ENCODE measurements at places on chromosomes 2 and 18. TPM values are rescaled to one million over a fixed set of nuclear protein-coding genes. Genes with fewer than 3 reads are reported as not detected.

DNA sequence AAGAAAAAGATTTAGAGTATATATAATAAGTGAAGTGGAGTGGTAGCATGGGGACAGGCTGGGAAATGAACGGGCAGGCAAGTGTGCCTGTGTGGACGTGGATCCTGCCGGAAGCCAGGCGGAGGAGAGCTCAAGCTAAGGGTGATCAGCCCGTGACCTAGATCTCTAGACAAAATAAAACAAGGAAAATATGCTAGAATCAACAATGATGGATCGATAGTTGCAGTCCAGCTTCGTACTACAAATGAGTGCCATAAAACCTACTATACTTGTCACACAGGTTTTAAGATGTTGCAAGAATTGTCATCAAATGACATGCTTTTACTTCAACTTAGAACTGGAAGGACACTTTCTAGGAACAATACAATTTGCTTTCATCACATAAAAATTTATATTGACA is 8.5 kb downstream of the EIF2AK2 start:
- H3K27ac ChIP-seq, result no peak overlapping the region
- H3K4me3 ChIP-seq, result no peak overlapping the region
- no peaks in the 10 kb centered on the region for H3K4me1 ChIP-seq
- ATAC-seq, result no peak

GRCh38 chr2:98383166-98383565 is 36.9 kb downstream of the CNGA3 start:
- ATAC-seq, result no peak
- no peak overlapping the region for H3K27ac ChIP-seq
- no peaks in the 10 kb centered on the region for H3K27me3 ChIP-seq
- no peak overlapping the region for H3K4me3 ChIP-seq

The UGT1A1 gene
- total RNA-seq, result not detected

DNA sequence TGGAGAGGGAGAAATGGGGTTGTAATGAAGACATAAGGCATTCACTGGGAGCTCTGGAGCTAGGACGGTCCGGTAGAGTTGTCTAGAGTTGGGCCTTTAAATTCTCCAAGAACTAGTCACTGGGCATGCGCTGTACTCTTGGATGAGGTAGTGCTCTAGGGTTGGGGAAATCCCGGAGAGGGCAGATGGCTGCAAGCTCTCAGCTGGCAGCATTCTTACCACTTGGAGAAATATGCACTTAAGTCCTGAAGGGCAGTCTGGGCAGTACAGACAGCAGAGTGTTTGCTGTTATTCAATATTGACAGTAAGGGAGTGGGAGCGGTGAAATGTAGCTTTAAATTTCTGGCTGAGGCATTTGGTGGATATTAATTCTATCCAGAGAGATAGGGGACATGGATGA is 214.6 kb downstream of the RDH14 start:
- no peak overlapping the region for H3K4me3 ChIP-seq
- H3K27me3 ChIP-seq, result no peaks in the 10 kb centered on the region
- H3K36me3 ChIP-seq, result no peaks in the 10 kb centered on the region
- H3K27ac ChIP-seq, result no peak overlapping the region
- H3K4me1 ChIP-seq, result no peaks in the 10 kb centered on the region

DNA sequence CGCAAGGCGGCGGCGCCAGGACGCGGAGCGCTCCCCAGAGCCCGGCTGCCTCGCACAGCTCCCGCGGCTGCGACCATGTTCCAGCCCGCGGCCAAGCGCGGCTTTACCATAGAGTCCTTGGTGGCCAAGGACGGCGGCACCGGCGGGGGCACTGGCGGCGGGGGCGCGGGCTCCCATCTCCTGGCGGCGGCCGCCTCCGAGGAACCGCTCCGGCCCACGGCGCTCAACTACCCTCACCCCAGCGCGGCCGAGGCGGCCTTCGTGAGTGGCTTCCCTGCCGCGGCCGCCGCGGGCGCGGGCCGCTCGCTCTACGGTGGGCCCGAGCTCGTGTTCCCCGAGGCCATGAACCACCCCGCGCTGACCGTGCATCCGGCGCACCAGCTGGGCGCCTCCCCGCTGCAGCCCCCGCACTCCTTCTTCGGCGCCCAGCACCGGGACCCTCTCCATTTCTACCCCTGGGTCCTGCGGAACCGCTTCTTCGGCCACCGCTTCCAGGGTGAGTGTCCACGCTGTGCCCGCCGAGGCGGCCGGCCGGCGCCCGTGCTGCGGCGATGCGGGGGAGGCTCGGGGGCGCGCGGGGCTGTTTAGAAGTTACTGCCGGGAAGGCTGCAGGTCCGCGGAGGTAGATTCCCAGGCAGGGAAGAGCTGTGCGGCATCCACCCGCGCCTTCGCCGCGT is 696 bp downstream of the EMX1 start:
- H3K4me3 ChIP-seq, result no peak overlapping the region
- peaks cover 51% of the 10 kb centered on the region for H3K4me1 ChIP-seq
- peaks cover 100% of the 10 kb centered on the region for H3K27me3 ChIP-seq
- no peak overlapping the region for H3K27ac ChIP-seq
- H3K36me3 ChIP-seq, result no peaks in the 10 kb centered on the region
- peak; percentile 7 for ATAC-seq

DNA sequence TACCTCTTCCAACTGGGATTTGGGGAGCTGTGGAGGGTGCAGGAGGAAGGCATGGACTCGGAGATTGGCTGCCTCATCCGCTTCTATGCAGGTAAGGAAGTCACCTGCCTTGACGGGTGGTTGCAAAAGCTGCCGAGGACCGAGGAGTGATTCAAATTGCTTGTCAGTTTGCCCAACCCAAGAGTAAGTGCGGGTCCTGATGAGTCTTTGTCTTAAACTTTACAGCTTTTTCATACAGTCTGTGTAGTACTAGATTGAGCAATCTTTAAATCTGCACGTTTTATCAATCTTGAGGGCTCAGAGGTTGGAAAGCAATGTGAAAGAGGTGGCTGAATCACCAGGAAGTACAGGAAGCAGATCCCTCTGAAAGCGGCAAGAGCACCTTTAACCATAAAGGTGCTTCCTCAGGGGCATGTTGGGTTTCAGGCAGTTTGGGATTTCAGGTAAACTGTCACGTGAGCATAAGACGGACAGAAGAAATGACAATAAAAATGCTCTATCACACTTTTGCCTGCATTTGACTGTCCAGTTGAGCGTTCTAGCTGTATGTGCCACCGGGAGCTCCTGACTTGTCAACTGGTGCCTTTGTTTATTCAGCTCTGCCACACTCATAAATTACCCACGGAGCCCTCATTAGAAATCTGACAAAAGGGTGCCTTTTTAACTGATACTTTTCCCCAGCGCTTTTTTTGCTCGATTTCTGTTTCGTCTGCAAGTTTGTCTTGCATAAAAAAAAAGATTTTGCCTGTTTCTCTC is 2.0 kb downstream of the PHLPP1 start:
- H3K27ac ChIP-seq, result peak overlapping the region; percentile 96
- H3K4me1 ChIP-seq, result peaks cover 12% of the 10 kb centered on the region
- no peak for ATAC-seq
- H3K27me3 ChIP-seq, result no peaks in the 10 kb centered on the region
- H3K4me3 ChIP-seq, result peak overlapping the region; percentile 78

GRCh38 chr2:127735537-127736399 is 34.5 kb downstream of the SFT2D3 start:
- H3K4me3 ChIP-seq, result no peak overlapping the region
- H3K4me1 ChIP-seq, result peaks cover 39% of the 10 kb centered on the region

- ATAC-seq, result no peak
- peaks cover 6% of the 10 kb centered on the region for H3K27me3 ChIP-seq
- H3K4me3 ChIP-seq, result no peak overlapping the region
Observed at GRCh38 chr2:134639265-134639664, 79.5 kb downstream of the TMEM163 start.

The LAMA1 gene
- total RNA-seq, result 0.81 TPM

The RNF152 gene
- 9.4 TPM for total RNA-seq

- H3K27ac ChIP-seq, result no peak overlapping the region
- peak; percentile 44 for ATAC-seq
- H3K4me3 ChIP-seq, result no peak overlapping the region
- no peaks in the 10 kb centered on the region for H3K36me3 ChIP-seq
- H3K27me3 ChIP-seq, result no peaks in the 10 kb centered on the region
Observed at GRCh38 chr18:48848641-48849143, 102.1 kb downstream of the SMAD7 start.

GRCh38 chr2:223459328-223459939 is 142.7 kb downstream of the SCG2 start:
- H3K4me3 ChIP-seq, result no peak overlapping the region
- H3K27ac ChIP-seq, result no peak overlapping the region
- H3K27me3 ChIP-seq, result no peaks in the 10 kb centered on the region
- H3K36me3 ChIP-seq, result no peaks in the 10 kb centered on the region

- no peaks in the 10 kb centered on the region for H3K36me3 ChIP-seq
- no peak overlapping the region for H3K27ac ChIP-seq
- H3K4me3 ChIP-seq, result no peak overlapping the region
- H3K4me1 ChIP-seq, result no peaks in the 10 kb centered on the region
- no peak for ATAC-seq
Observed at GRCh38 chr2:31539505-31539904, 41.2 kb downstream of the SRD5A2 start.

DNA sequence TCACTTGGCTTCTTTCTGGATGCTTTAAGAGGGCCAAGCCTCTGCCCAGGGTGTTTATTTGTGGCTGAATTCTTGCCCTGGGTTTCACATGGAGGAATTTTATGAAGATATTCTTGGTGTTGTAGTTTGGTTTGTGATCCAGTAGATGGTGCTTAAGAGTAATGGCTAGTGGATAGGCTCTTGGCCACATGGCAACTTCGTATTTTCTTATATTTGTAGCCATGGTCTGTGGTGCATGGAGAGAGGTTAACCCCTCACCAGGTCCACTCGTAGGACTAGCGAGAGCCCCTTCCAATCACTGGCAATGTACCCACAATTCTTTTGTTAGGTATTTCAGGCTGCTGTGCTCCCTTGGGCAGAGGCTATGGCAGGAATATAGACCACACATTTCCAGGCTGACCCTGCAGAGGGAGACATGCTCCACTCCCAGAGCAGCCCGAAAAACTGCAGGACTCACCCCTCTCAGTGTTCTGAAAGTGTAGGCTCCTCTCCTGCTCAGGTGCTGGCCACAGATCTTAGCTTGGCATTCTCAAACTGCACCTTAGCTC is 582.1 kb upstream of the SETBP1 start:
- no peak for ATAC-seq
- H3K4me3 ChIP-seq, result no peak overlapping the region

The CTNNA2 gene
- 4.2 TPM for total RNA-seq

DNA sequence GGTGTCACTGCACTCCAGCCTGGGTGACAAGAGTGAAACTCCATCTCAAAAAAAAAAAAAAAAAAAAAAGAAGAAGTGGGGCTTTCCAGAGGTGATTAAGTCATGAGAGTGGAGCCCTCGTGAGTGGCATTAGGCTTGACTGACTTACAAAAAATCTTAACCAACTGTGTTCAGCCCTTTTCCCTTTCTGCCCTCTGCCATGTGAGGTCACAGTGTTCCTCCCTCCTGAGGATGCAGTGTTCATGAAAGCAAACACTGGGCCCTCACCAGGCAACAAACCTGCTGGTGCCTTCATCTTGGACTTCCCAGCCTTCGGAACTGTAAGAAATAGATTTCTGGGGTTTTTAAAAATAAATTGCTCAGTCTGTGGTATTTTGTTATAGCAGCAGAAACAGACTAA is 37.0 kb upstream of the METTL21A start:
- no peak overlapping the region for H3K27ac ChIP-seq
- no peaks in the 10 kb centered on the region for H3K27me3 ChIP-seq
- no peak overlapping the region for H3K4me3 ChIP-seq
- no peaks in the 10 kb centered on the region for H3K4me1 ChIP-seq
- no peak for ATAC-seq

GRCh38 chr2:206840999-206841398 is 75.6 kb downstream of the FASTKD2 start:
- ATAC-seq, result no peak
- peaks cover 26% of the 10 kb centered on the region for H3K4me1 ChIP-seq
- H3K27ac ChIP-seq, result no peak overlapping the region
- H3K27me3 ChIP-seq, result no peaks in the 10 kb centered on the region
- H3K4me3 ChIP-seq, result no peak overlapping the region

DNA sequence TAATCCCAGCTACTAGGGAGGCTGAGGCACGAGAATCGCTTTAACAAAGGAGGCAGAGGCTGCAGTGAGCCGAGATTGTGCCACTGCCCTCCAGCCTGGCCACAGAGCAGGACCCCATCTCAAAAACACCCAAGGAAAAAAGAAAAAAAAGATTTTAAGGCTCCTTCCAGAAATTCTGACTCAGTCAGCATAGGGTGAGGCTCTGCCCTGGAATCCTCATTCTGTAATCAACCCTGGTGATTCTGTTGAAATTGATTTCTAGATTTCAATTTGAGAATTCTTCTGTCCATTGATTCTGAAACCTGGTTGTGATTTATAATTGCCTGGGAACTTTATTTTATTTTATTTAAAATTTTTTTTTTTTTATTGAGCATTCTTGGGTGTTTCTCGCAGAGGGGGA is 27.1 kb upstream of the VPS4B start:
- no peaks in the 10 kb centered on the region for H3K27me3 ChIP-seq
- no peaks in the 10 kb centered on the region for H3K36me3 ChIP-seq
- ATAC-seq, result no peak
- H3K4me1 ChIP-seq, result no peaks in the 10 kb centered on the region
- H3K27ac ChIP-seq, result no peak overlapping the region
